ENCODE measurements at places on chromosomes 6 and 20. TPM values are rescaled to one million over a fixed set of nuclear protein-coding genes. Genes with fewer than 3 reads are reported as not detected.

The SLA2 gene
- polyA plus RNA-seq, result 0.24 TPM

DNA sequence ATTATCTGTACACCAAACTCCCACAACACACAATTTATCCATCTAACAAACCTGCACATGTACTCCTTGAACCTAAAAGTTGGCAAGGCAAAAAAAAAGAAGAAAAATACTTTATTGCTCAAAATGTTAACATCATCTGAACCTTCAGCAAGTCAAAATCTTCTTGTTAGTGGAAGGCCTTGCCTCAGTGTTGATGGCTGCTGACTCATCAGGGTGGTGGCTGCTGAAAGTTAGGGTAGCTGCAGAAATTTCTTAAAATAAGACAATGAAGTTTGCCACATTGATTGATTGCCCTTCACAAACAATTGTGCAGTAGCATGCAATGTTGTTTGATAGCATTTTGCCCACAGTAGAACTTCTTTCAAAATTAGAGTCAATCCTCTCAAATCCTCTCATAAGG is 2.7 kb upstream of the WFDC11 start:
- DNase-seq, result no peak

DNA sequence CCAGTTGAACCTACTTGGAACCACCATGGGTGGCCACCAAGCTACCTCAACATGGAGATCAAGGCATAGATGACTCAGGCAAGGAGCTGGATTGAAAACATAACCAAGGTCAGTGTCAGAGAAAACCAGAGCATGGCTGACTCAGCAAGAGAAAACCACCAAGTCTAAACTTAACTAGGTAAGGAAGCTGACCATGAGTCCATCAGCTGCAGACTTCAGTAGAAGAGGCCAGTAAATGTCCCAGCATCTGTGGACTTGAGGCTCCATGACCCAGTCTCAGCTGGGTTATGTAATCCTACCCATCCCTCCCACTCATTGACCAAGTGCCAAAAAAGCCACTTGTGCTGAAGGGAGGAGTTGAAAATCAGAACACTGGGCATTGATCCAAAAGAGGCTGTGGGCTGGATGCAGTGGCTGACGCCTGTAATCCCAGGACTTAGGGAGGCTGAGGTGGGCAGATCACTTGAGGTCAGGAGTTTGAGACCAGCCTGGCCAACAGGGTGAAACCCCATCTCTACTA is 93.7 kb upstream of the CBLN4 start:
- no peak for DNase-seq

The CCM2L gene
- polyA plus RNA-seq, result 1.2 TPM

- DNase-seq, result no peak
Observed at GRCh38 chr6:56242346-56242745, 5.0 kb downstream of the COL21A1 start.

DNA sequence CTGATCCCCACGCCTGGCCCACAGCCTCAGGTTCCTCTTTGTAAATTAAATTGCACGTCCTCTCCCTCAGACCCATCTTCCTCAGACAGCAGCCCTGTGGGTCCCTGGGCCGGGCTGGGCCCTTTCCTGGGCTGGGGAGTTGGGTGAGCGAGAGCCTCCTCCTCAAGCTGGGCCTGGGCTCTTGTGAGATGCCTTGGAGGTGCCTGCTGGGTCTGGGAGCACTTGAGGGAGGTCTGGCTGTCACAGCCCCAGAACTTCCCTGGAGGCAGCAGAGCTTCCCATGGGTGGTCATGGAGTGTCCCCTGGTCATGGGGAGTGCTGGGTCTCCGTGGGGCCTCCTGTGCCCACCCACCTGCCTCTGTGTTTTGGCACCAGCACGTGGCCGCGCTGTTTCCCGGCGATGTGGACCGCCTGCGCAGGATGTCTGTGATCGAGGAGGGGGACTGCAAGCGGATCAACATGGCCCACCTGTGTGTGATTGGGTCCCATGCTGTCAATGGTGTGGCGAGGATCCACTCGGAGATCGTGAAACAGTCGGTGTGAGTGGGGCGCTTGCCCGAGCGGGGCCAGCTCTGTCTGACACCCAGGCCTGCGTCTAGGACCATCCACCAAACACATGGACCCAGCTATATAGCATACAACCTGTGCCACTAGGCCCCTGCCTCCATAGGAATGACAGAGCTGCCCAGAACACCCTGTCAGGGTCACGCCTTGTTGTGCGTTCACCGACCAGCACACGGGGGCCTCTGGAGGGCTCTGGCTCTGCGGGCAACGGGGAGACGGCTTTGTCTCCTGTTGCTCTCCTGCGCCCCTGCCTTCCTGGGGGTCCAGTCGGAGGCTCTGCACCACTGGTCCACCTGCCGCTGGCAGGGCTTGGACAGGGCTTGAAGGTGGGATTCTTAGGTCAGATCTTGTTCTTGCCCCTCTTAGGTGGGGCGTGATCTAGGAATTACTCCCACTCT is 33.0 kb downstream of the PYGB start:
- no peak for DNase-seq

The MOXD1 gene
- 0.14 TPM for polyA plus RNA-seq

GRCh38 chr6:155040901-155041650 is 46.0 kb downstream of the TIAM2 start:
- no peak for DNase-seq

The NMBR gene
- polyA plus RNA-seq, result not detected

- DNase-seq, result no peak
Observed at GRCh38 chr6:105121981-105122380, 57.8 kb downstream of the POPDC3 start.

The CFB gene
- polyA plus RNA-seq, result 3,144 TPM

- DNase-seq, result no peak
Observed at GRCh38 chr6:100237821-100238220, 226.9 kb downstream of the SIM1 start.

The GSTA2 gene
- polyA plus RNA-seq, result 110 TPM

- no peak for DNase-seq
Observed at GRCh38 chr6:148989585-148989984, 242.8 kb downstream of the UST start.

The PM20D2 gene
- polyA plus RNA-seq, result 2.5 TPM
